Astrocyte of the cerebellum (primary cell): ENCODE measurements at places on chromosomes 3 and 15.

- no peak for DNase-seq
These were observed 200.6 kb downstream of the XXYLT1 start for GRCh38 chr3:195070336-195070735.

GRCh38 chr3:22730701-22731100, 472.4 kb upstream of the UBE2E2 start:
- DNase-seq, result no peak

- DNase-seq, result no peak
These were observed 15.4 kb downstream of the CRTC3 start for GRCh38 chr15:90545095-90545494.

GRCh38 chr3:156615592-156616173, 58.7 kb upstream of the TIPARP start:
- DNase-seq, result peak; percentile 77

DNA sequence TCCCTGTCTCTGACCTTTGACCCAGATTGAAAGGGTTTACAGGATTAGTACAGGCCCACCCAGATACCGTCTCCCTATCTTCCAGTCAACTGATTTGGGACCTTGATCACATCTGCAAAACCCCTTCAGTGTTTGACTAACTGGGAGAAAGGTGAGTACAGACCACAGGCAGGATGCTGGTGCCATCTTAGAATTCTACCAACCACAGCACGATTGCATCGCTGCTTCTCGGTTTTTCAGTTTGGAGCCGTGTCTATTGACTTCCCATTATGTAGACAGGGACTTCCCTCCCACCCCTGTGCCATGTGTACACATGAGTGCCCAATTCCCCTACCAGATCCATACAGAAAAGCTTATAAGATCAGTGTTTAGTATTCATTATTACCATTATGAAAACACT, 6.6 kb upstream of the KLF13 start:
- DNase-seq, result no peak

DNA sequence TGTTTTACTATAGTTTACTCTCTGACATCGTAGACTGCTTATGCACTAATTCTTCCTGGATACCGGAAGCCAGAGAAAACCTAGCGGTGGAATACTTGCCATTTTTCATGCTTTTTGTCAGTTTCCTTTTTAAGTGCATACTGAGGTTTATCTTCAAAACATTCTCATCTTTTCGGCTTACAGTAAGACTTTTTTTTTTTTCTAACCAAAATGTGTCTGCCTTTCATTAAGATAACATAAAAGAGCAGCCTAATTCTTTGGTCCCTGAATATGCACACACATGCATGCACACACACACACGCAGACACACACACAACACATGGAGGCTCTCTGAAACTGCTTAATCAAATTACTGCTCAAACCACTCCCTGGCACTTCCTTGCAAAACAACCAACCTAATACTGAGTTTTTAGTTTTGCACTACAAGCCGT, 1.3 kb downstream of the ZNF445 start:
- no peak for DNase-seq

- no peak for DNase-seq
These were observed 236.2 kb downstream of the TLE3 start for GRCh38 chr15:69861331-69862171.

GRCh38 chr3:42118762-42119361, 27.7 kb downstream of the TRAK1 start:
- no peak for DNase-seq

DNA sequence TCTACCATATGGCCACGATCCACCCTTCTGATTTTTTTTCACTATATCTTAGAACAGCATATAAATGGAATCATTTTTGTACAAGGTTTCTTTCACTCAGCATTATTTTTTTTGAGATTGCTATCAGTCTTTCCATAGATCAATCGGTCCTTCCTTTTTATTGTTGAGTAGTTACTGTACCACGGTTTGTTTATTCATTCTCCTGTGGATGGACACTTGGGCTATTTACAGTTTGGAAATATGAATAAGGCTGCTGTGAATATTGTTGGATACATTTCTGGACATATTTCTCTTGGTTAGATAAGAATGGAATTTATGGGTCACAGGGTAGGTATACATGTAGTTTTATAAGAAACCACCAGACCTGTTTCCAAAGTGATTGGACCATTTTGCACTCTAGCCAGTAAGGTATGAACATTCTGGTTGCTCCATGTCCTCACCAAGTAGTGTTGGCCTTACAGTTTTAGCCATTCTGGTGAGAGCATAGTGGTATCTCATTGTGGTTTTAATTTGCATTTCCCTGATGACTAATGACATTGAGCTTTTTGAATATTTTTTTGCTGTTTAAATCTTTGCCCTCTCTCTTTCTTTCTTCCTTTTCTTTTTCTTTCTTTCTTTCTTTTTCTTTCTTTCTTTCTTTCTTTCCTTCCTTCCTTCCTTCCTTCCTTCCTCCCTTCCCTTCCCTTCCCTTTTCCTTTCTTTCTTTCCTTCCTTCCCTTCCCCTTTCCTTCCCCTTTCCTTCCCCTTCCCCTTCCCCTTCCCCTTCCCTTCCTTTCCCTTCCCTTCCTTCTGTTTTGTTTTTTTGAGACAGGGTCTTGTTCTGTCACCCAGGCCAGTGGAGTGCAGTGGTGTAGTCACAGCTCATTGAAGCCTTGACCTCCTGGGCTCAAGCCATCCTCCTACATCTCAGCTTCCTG, 49.2 kb downstream of the LRRK1 start:
- DNase-seq, result peak; percentile 52

- DNase-seq, result no peak
These were observed 385.8 kb downstream of the C3orf38 start for GRCh38 chr3:88535563-88535962.

GRCh38 chr15:70203981-70204560, 106.4 kb upstream of the TLE3 start:
- no peak for DNase-seq

DNA sequence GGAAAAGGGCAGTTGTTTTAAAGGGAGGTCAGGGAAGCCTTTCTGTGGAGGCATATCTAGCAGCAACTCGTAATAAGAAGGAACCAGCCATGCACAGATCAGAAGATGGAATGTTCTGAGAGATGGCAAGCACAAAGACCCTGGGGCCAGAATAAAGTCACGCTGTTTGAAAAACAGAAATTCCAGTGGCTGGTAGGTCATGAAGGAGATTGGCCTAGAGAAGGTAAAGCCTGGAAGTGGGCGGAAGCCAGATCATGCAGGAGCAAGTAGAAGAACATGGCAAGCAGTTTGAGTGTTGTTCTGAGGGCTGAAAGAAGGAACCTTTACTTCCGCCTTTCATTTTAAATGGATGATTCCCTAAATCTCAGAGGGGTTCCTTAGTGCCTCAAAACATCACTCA, 208.1 kb upstream of the PPP2R3A start:
- DNase-seq, result no peak

- no peak for DNase-seq
These were observed 93.0 kb downstream of the ALCAM start for GRCh38 chr3:105459566-105460290.

DNA sequence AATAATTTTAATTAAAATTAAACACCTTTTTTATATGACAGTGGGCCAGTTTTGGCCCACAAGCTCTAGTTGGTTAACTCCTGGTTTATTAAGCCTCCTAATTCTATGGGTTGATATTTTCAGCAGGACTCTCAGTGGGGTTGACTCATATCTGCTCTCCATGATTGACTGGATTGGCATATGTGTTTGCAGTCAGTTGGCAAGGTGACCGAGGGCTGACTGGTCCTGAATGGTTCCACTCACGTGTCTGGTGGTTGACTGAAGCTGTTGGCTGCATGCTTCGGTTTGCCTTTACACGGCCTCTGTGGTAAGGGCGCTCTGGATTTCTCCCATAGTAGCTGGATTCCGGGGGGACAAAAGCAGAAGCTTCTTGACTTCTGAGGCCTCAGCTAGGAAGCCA, 65.3 kb upstream of the ZNF280D start:
- DNase-seq, result no peak

DNA sequence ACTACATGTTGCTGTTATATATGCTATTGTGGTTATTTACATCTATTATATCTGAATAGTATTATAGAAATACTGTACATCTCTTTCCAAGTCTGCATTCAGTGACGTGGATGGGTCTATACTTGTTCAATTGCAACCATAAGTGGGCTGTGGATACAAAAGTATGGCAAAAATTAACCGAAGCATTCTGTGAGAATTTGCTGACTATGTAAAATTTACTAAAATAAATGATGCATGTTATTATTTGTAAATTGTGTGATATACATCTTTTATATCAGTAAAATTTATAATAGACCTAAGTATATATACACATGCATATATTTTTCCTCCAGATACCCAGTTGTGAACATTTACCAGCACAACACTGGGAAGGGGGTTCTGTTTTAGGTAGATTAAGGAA, 215.1 kb downstream of the NECTIN3 start:
- DNase-seq, result no peak

DNA sequence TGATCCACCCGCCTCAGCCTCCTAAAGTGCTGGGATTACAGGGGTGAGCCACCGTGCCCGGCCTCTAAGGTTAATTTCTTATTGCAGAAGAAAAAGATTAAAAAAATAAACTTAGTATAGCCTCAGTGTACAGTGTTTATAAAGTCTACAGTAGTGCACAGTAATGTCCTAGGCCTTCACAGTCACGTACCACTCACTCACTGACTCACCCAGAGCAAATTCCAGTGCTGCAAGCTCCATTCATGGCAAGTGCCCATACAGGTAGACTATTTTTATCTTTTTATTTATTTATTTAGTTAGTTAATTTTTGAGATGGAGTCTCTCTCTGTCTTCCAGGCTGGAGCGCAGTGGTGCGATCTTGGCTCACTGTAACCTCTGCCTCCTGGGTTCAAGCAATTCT, 3.2 kb upstream of the FLNB start:
- DNase-seq, result no peak

GRCh38 chr15:98715890-98716443, 67.6 kb downstream of the IGF1R start:
- DNase-seq, result no peak

- no peak for DNase-seq
These were observed 63.7 kb downstream of the SLC30A4 start for GRCh38 chr15:45458746-45459403.

DNA sequence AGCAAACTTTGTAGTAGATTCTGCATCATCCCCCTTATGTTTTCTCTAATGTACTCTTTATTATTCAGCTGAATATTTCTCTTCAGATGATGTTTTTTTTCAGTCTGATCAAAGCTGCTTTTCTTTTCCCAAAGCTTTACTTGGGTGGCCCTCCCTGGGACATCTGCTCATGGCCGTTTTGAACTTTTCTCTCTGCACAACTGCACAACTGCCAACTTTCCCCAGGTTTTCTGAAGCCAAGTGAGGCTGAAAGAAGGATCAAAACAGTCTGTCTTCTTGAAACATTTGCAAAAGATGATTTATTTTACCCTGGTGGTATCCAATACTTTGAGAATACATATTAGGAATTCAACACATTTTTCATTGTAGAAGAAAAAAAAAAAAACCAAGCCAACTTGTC, 43.0 kb downstream of the GASK1A start:
- no peak for DNase-seq

DNA sequence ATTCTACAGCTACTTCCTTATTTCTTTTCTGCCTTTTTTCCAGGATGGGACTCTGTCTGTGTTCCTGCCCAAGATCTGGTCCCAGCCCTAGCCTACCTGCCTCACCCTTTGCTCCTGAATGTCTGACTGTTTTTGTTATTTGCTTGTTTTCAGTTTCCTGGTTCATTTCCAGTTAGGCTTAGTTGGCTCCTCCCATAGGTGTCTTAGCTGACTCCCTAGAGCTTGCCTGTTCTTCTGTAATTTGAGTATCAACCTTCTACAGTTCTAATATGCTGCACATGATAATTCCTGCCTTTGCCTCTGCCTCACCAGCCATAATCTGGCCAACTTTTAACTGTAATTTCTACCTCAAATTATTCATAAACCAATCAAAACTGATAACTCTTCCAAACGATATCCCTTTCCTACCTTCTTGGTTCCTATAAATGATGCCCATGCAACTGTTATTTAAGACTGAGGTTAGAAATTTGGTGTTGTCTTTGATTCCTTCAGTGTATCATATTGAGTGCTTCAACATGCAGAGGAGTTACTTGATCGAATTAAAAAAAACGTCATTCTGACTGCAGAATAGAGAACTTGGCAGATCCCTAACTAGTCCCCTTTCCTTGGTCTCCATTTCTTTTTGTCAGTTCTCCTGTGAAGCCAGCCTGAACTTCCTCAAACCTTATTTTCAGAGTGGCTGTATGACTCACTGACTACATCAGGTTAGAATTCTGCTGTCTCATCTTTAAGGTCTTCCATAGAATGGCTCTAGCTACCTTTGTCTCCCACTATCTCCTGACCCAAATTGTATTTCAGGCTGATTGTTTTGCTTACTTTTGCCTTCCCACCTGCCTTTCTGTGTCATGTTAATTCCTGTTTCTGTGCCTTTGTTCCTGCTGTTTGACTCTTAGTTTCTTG, 8.4 kb downstream of the GOLM2 start:
- peak; percentile 11 for DNase-seq

DNA sequence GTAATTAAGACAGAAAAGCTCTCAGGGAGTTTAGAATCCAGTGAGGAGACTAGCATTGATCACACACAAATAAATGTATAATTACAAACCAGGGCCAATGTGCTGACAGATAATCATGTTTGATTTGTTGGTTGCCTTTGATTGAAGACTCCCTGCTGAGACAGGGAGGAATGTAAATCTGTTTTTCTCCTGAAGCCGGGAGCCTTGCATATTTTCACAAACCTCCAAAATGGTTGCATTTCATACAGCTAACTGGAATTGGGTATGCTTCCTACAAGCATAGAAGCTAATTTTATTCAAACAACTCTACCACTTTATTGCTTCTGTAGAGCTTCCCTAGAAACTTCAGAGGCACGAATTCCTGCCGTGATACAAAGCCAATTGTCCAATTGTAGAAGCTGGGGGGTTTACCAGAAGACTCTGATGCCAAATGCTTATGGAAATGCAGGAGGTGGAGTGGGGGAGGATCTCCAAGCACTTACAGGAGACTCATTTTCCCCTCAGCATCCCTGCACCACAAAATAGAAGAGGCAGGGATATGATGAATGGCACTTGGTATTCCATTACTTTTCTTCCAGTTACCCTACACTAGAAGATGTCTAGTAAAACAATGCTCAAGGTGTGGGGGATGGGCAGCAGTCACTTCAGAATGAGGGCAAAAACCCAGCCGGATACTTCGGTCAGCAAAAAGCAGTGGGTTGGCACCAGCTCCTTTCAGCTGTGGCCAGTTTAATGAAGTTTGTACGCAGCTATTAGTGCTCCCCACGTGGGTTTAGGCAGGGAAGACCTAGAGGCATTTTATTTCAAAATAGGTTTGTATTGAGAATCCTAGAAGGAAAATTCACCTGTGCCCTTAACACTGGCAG, 11.4 kb upstream of the MEX3B start:
- DNase-seq, result no peak

DNA sequence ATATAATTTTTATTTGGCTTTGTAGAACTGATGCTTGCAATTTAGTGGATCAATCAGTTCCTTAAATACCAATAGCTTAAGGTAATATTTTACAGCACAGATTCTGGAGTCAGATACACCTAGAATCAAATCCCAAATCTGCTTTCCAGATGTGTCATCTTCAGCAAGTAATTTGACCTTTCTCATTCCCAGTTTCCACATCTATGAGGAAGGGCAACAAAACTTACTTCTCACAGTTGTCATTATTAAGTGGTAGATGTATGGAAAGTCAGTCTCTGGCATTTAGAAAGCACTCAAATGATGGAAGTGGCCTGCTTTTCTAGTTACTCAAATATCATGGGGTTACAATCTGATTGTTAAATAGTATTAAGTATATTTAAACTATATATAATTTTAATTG, 767.0 kb downstream of the CADM2 start:
- DNase-seq, result no peak
